ENCODE measurements at places on chromosomes 1 and 21.

DNA sequence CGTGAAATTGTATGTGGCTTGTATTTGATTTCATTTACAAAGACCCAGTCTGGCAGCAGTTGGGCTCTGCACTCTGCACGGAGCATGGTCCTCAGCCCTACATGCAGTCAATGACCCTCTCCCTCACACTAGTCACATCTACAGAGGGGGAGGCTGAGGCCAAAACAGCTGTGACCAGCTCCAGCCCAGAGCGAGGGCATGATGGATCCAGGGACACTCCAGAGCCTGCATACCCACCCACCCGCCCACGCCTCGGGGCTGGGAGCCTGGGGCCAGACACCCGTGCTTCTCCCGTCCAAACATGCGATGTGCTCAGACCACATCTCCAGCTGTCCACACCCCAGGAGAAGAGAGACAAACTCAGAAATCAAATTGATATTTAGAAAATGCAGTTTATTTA, 14.0 kb upstream of the PRDM16 start:
- DNase-seq: no peak

DNA sequence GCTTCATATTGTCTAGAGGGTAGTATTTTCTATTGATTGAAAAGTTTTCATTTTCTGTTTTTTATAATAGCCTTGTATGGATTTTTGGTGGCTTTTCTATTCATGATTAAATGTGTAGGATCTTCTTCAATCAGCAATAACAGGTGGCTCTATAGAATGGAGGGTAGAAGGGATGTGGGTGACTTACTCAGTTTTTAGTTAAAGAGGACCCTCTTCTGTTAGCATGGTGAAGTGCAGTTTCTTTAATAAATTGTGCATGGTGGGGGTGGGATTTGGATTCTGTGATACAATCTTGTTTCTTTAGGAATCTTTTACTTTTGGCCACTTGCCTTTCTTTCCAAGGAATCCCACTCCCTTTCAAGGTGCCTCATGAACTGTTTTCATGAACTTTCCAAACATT, 64.7 kb downstream of the SLC35A3 start:
- no peak for DNase-seq

DNA sequence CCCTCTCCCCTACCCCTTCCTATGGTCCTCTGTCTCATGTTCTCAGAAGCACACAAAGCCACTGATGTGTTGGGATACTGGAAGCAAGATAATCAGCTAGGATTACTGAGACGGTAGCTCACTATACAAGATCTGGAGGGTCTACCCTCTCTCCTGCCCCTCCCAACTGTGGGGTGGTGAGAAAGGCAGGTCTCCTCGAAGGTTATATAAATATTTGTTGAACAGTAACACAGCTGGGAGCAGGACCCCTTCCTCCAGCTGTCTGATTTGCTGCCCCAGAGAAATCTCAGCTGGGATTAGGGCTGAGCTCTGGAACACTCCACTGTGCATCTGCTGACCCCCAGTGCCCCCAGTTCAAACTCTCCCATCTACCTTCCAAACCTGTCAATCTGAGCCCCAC, 94.2 kb upstream of the IPO9 start:
- DNase-seq: no peak

DNA sequence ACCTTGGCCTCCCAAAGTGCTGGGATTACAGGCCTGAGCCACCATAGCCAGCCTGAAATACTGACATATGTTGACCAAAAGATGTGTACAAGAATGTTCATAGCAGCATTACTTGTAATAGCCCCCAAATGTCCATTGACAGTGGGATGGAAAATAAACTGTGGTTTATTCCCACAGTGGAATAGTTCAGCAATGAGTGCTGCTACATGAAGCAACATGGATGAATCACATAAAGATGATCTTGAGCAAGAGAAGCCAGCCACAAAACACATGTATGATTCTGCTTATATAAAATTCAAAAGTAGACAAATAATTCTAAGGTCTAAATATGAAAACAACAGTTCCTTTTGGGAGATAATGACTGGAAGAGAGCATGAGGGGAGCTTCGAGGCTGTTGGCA, 9.1 kb upstream of the CREG1 start:
- DNase-seq: no peak

GRCh38 chr1:30409476-30410152, 313.8 kb downstream of the MATN1 start:
- no peak for DNase-seq

DNA sequence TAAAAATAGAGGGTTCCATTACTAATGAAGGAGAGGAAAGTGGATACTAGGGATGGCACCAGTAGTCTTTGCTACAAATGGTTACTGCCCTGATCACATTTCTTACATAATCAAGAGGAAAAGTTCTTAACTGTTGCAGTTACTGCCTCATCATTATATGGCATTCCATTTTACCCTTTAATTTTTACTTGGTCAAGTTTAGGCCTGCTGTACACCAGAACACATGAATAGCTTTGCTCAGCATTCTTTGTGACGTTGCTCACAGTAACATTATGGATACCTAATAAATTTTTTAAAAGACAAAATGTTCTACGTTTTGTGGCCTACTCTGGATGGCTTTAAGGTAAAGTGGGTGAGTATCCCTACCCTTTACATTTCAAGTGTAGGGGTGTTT, 38.6 kb upstream of the CR1L start:
- DNase-seq: no peak

- no peak for DNase-seq
Observed at GRCh38 chr1:201228011-201228983, 37.7 kb downstream of the IGFN1 start.

DNA sequence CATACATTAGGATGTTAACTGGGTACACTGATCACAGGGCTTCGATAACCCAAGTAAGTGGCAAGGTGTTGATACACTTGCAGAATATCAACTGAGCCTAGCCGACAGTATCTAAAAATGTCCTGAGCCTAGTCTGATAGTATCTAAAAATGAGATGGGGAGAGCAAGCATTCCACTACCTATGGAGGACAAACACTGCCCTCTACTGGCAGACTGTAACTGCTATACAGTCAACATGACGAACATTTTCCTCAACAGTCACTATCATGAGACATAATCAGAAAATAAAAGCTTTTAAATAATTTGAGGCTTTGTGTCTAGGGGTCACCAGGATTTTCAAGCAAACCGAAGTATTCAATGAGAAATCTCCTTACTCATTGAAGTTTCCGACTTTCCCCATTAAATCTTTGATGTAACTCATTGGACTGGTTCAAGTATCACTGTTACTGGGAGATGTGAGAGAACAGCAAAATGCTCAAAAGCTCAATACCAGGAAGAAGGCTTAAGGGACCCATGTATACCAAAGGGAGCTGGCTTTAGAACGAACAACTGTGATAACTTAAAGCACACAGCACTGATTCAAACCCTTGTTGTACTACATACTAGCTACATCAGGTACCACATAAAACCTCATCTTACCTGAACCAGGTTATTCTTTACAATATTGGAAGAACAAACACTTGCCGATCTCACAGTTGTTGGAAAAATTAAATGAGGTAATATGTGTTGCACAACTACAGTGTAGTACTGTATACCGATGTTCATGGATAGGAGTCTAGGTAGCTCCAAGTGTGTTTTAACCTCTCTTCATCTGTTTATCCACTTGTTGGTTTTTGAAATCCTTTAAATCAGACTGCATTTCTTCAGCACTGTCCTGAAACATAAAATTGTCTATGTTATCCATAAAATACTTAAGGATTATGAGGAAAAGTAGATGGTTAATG, 31.1 kb upstream of the SLC45A3 start:
- peak; percentile 61 for DNase-seq

- no peak for DNase-seq
Observed at GRCh38 chr21:36964827-36965719, 1.4 kb downstream of the HLCS start.

- DNase-seq: no peak
Observed at GRCh38 chr21:26207021-26207420, 36.5 kb upstream of the APP start.

GRCh38 chr1:156642265-156643048, 540 bp downstream of the BCAN start:
- DNase-seq: no peak

DNA sequence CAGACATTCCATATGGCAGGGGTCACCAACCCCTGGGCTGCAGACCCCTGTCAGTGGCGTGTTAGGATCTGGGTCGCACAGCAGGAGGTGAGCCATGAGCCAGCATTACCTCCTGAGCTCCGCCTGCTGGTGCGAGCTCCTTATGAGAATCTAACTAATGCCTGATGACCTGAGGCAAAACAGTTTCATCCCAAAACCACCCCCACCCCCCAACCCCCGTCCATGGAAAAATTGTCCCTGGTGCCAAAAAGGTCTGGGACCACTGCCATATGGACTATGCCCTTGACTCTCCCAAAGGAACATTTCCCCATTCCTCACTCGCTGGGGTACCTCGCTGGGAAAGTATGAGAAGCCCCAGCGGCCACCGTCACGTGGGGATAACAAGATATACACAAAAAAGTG, 6.4 kb upstream of the CPT2 start:
- DNase-seq: no peak

GRCh38 chr1:210264496-210265380, 32.1 kb downstream of the SERTAD4 start:
- DNase-seq: no peak

GRCh38 chr1:36321119-36321951, 2.1 kb downstream of the EVA1B start:
- DNase-seq: no peak

- DNase-seq: no peak
Observed at GRCh38 chr1:232504651-232505050, 125.3 kb downstream of the SIPA1L2 start.

GRCh38 chr1:52424231-52424636, 19.8 kb downstream of the PRPF38A start:
- peak; percentile 18 for DNase-seq

GRCh38 chr1:7680207-7680954, 90.7 kb upstream of the VAMP3 start:
- DNase-seq: peak; percentile 55

Measured in activated CD8-positive, alpha-beta memory T cell treated with anti-CD3 and anti-CD28 coated beads, Interleukin-2, amount 50 U/mL, for 4 hours (primary cell).